ENCODE measurements at places on chromosomes 13 and 19.
A peak's percentile ranks its signal among the peaks of the same experiment; 100 is the strongest.

GRCh38 chr19:10433131-10433536 lies 12.8 kb downstream of the PDE4A start:
- DNase-seq, result no peak

DNA sequence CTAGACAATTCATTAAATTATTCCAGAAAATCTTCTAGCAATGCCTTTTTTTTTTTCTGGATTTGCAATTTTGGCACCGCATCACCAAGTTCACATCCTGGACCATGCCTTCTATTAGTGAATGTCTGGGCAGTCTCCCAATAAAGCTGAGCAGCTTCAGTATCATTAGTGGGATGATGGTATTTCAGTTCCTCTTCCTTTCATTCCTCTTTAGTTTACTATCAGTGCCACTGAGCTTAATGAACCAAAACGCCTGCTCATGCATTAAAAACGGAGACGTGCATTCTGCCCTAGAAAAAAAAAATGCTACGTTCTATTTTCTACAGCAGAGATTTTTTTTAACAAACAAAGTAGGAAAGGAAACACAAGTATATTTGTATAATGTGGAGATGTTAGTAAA lies 343.0 kb downstream of the PCDH9 start:
- no peak for DNase-seq

- peak; percentile 8 for DNase-seq
These were observed 57.4 kb downstream of the TM9SF2 start for GRCh38 chr13:99558570-99559180.

GRCh38 chr19:11338121-11338520 lies 1.3 kb downstream of the RAB3D start:
- DNase-seq, result no peak

DNA sequence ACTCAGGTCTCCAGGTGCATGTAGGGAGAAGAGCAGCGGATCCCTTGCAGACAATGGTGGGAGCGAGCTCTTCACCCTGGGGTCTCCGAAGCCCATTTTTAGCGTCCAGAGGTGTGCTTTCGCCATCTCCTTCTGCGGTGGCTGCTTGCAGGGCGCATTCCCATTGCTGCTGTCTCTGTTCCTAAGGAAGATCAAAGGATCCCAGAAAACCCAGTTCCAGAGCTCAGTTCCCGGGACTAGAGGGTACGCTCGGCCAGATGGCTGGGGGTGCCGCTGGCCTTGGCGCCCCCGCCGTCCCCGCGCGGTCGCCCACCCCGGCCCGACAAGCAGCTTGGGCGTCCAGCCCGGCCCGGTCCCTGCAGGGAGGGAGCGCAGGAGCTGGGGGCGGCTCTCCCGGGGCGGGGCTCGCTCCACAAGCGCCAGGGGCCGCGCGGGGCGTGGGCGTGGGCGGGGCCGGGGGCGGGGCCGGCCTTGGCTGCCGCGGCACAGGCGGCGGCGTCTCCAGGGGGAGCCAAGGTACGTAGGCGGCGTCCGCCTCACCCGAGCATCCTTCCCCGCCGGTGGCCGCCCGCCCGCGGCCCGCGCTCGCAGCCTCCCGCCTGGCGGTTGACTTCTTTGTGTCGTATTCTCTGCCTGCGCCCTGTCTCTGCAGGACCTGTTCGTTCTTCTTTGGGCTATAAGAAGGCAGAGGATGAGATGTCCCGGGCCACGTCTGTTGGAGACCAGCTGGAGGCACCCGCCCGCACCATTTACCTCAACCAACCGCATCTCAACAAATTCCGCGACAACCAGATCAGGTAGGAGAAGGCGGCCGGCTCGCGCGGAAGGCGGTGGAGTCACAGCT lies 96.8 kb downstream of the ATP8A2 start:
- DNase-seq, result no peak

GRCh38 chr19:30094756-30095140 lies 152.7 kb downstream of the URI1 start:
- no peak for DNase-seq

GRCh38 chr19:20103091-20103740 lies 25.4 kb downstream of the ZNF90 start:
- DNase-seq, result no peak

DNA sequence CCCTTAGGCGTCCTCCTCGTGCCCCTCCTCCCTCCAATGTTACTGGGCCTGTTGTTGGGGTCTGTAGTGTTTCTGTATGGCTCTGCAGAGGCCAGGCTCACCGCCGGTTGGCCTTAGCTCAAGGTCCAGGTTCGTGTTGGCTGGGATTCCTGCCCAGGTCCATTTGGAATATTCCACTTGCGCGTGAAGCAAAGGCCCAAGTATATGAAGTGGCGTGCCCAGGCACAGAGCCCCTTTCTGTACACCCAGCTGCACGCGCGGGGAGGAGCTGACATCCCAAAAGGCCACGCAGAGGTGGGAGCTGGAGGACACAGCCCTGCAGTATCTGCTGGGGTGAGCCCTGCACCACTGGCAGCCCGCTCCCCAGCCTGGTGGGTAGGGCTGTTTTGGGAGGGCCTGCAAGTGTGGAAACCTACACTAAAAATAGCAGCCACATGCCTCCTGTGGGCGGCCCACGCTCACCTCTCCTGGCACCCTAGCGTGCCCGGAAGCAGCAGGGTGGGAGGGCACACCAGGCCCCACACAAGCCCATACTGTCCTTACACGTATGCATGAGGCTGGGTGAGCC lies 30.2 kb downstream of the CRTC1 start:
- no peak for DNase-seq

DNA sequence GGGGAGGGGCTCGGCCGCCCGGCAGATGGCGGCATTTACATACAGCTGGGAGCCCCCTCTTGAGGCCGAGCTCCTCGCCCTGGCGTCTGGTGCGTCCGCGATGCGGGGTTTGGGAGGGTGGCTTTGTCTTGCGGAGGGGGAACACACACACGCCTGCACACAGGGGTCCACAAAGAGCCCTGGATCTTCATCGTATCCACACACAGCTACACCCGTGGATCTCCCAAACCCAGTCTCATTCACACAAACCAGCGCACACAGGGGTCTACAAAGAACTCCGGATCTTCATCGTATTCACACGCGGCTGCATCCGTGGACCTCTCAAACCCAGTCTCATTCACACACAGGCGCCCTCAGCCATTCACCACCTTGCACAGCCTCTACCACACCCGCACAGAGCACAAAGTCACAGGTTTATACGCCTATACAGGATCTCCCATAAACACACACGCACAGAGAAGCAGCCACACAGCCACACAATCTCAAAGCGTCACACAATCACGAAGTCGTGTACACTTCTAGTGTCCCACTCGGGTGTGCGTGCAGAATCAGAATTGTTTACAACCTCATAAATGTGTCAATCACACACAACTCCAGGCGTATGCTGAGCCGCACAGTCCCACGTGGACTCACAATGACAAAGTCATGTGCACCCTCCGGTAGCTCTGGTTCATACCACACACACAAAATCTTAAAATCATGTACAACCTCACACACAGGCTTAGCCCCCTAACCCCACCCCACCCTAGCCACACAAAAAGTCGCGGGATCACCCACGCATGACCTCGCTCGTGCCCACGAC lies 550 bp upstream of the DLL3 start:
- DNase-seq, result peak; percentile 57

DNA sequence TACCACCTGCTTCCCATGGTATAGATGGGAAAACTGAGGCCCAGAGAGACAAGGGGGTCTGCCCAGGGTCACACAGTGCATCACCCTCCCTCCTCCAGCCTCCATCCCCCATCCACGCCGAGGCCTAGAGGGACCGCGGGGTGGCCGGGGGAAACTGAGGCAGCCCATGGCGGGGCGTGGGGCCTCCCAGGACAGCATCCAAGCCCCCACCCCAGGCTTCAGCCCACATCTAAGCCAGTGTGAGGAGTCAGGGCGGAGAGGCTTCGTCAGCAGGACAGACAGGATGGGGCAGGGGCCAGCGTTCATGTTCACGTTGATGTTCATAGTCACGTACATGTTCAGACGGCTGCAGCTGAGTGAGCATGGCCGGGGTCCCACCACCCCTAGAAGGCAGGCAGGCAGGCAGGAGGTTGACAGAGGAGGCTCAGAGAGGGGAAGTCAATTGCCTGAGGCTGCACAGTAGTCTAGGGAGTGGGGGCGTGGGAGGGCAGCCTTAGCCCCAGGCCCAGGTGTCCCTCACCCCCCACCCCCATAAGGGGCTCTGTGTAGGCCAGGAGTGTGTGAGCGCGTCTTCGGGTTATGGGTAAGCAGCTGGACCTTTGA lies 23.3 kb downstream of the SMIM24 start:
- no peak for DNase-seq

GRCh38 chr19:12838182-12838885 lies at the start of gene MAST1:
Gene MAST1 (plus strand): TSS chr19:12838515. CDS start chr19:12838573, 58 bp downstream.
- DNase-seq, result peak; percentile 68

- DNase-seq, result no peak
These were observed 132.8 kb downstream of the RGCC start for GRCh38 chr13:41590122-41590521.

DNA sequence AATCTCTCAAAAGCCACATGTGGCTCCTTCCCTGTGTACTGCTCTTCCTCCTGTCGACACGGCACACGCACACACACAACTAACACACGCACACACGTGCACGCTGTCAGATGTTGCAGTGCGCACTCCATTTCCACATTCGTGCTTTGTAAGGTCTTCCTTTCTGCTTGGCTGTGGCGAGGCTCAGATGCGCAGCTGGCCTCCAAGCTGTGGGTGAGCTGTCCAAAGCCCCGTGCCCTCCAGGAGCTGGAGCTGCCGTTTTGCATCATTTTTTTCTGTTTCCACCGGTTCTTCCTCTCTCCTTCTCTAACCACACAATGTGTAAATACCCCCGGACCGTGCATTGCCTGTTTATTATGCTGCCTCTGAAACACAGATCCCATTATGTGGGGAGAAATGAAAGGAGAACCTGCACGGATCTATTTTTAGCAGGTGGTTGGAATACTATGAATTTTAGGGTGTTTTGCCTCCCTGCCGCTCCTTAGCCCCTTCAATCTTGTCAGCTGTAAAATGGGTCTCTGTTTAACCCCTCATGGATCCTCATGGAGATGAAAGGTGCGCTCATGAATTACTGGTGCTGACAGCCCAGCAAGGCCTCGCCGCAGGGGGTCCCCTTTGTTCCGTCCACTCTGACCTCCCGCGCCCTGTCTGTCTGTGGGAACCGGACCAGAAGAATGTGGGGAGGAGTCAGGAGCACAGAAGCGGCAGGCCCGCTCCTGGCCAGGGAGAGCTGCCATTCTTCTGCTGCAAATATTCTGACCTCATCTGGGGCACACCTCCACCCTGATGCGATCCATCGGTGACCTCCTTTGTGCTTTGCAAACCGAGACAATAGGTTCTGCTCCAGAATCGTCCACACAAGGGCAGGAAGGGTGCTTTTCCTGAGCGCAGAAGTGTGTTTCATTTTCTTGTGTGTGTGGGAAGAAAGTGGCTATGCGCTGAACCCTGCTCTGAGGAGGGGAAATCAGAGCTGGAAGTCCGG lies 137.7 kb downstream of the SOX1 start:
- DNase-seq, result no peak
